ENCODE measurements at places on chromosomes 2 and 18.
A peak's percentile ranks its signal among the peaks of the same experiment; 100 is the strongest.

DNA sequence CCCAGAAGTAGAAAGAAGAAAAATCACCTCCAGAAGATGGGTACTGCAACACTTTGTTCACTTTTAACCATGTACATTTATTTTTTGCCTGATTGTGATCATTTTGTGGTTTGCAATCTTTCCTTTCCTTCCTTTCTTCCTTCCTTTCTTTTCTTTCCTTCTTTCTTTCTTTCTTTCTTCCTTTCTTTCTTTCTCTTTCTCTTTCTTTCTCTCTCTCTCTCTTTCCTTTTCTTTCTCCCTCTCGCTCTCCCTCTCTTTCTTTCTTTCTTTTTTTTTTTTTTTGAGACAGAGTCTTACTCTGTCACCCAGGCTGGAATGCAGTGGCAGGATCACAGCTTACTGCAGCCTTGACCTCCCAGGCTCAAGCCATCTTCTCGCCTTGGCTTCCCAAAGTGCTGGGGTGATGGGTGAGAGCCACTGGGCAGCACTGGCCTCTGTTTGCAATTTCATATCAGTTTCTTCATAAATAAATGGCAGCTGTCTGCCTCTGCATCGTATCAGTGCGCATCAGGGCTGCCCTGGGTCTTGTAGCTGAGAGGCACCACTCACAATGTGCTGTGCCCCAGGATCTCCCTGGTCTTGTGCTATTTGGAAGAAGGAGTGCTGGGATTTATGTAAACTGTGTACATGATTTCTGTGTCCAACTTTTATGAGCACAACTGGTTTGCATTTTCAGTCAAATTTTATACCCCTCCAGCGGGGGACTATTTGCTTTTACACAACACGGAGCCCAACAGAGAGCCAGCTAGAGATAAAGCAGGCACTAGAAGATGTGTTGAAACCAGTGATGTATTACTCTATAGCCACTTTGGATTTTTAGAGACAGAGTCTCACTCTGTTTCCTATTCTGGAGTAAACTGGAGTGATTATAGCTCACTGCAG is 6.9 kb upstream of the LIMS2 start:
- DNase-seq: no peak

GRCh38 chr18:22332590-22332989 is 85.1 kb downstream of the CTAGE1 start:
- DNase-seq: no peak

DNA sequence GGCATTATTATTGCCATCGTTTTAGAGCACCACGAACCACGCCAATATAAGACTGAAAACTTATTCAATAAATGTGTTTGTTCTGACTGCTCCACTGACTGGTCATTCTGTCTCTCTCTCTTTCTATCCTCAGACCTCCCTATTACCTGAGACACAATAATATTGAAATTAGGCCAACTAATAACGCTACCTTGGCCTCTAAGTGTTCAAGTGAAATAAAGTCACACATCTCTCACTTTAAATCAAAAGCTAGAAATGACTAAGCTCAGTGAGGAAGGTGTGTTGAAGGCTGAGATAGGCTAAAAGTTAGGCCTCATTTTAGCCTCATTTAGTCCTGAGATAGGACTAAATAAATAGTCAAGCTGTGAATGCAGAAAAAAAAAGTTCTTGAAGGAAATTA is 38.8 kb downstream of the G6PC2 start:
- no peak for DNase-seq

- DNase-seq: no peak
Measured at GRCh38 chr2:148817210-148817708, 57.8 kb upstream of the KIF5C start.

GRCh38 chr18:36977121-36977520 is 148.2 kb downstream of the KIAA1328 start:
- no peak for DNase-seq

GRCh38 chr18:39494211-39494896 is 1928.8 kb upstream of the CELF4 start:
- DNase-seq: no peak

- no peak for DNase-seq
Measured at GRCh38 chr2:47238638-47239037, 83.5 kb upstream of the STPG4 start.

- peak; percentile 18 for DNase-seq
Measured at GRCh38 chr2:238127165-238128060, 11.1 kb upstream of the KLHL30 start.

DNA sequence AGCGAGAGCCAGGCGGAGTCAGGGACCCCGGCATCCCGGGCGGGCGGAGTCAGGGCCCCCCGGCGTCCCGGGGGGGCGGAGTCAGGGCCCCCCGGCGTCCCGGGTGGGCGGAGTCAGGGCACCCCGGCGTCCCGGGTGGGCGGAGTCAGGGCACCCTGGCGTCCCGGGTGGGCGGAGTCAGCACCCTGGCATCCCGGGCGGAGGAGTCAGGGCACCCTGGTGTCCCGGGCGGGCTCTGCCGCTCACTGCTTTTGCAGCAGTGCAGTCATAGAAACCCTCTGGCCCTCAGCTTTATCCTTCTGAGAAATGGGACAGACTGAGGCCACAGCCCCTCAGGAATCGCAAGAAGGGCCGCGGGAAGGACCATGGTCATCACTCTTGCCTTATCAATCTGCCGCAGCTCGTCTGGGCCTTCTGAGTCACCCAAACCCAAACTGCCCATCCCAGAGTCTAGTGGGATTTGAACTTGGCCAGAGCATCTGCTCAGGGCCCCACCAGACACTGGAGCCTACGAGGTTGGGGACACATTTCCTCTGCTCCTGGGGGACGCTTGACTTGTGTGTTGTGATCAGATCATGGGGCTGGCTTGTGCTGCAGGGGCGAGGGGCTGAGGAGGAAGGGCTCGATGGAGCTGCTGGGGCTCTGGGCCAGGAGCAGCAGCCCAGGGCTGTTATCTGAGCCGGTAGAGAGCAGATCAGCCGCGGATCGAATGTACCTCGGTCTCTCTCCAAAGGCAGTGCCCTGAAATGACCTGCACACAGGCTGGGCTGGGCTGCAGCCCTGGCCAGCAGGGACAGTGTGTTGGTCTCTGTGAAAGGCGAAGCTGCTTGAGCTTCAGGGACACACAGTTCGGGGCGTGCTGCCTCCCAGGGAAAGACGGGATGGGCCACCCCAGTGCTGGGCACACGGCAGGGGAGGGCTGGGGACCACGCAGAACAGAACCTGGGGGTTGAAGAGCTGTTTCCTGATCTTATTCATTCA is 290.1 kb upstream of the HDAC4 start:
- no peak for DNase-seq

- DNase-seq: no peak
Measured at GRCh38 chr2:74366036-74366435, 14.1 kb downstream of the DCTN1 start.

DNA sequence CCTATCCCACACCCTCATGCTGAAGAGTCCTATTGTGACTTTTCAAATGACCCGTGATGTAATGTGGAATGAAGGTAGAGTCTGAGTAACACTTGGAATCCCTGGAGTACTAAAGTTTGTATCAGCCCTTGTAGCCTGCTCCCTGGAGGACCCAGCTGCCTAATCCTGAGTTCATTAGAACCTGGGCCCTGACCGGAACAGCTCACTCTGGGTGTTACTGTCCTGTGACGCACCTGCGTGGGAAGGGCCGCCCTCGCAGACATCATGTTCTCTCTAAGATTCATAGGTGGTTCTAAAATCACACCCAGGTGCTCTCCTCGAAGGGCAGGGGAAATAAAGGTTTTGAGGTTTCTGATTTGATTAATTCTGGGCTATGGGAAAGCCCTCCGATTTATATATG is 62.3 kb downstream of the NCK2 start:
- no peak for DNase-seq

DNA sequence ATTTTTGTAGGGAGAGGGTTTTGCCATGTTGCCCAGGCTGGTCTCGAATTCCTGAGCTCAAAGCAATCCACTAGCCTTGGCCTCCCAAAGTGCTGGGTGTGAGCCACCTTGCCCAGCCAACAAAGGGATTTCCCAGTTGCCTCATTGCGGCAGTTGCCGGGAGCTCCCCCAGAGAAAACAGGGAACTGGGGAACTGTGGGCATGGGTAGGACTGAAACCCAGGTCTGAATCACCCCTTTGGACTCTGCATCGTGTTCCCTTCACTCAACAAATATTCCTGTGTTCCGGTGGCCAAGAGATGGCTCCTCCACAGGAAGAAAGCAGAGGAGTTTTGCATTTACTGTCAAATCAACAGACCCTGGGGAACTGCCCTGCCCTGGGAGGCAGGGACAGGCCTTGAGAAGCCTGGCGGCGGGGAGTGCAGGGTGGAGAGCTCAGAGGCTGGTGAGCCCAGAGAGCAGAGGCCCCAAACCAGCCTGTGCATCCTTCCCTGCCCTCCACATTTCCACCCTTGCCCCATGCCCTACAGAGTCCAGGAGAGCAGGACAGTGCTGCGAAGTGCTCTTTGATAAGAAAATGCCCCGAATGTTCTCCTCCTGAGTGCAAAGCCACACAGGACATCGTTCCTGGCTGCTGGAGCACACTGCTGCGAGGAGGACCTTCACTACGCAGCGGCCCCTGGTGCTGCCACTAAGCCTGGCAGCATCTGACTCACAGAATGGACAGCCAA is 24.9 kb downstream of the MYO7B start:
- peak; percentile 26 for DNase-seq

GRCh38 chr2:168062054-168062453 is 185.3 kb downstream of the STK39 start:
- DNase-seq: no peak

- no peak for DNase-seq
Measured at GRCh38 chr2:67899187-67899586, 163.6 kb downstream of the C1D start.

DNA sequence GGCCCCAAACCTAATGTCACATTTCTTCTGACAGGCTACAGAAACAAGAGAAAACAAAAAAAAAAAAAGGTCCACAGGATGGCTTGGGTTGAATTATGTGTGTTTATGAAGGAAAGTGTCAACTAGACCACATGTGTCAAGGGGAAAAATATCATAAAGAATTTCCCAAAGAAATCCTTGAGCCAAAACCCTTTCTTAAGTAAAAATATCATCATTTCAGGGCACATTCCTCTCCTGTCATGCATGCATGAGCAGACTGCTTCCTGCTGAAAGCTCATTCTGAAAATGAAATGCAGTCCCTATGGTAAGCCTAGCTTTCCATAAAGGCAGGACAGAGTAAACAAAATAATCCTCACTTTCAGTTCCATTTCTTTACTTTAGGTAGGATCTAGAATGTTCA is 85.7 kb upstream of the RBBP8 start:
- no peak for DNase-seq

- no peak for DNase-seq
Measured at GRCh38 chr2:65025453-65026123, 30.6 kb upstream of the CEP68 start.
